ENCODE measurements at places on chromosomes 11 and 22. TPM values are rescaled to one million over a fixed set of nuclear protein-coding genes. Genes with fewer than 3 reads are reported as not detected.

DNA sequence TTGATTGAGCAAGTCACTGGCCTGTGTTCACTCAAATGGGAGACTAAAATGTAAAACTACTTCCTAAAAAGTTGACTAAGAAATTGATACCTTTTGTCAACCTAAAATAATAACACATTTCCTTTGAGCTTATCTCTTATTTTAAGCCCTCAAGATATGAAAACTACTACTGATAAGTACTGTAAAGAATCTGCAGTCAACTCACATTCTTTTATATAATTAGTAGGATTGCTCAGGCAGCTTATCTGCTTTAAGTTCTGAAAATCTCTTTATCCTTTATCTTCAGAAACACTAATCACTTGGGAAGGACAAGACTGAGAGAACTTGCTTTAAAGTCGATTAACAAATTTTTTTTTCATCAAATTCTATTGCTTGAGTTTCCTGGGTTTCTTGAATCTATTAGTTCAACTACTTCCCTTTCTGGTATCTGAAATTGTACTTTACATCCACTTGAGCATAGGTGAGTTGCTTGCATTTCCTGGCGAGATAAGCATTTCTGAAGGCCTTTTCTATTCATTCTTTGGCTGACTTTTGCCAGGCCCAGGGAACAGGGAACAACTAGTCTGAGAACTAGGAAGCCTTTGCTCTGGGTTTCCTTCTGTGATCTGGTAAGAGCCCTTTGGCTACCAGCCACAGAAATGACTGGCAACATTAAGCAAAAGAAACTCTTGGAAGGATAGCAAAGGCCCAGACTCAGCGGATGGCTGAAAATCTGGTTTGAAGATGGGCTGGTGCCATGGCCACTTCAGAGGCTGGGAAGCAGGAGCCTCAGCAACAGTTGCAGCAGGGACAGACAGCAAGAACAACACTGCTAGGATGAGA, 19.3 kb upstream of the CSRP3 start:
- peak; percentile 80 for DNase-seq

DNA sequence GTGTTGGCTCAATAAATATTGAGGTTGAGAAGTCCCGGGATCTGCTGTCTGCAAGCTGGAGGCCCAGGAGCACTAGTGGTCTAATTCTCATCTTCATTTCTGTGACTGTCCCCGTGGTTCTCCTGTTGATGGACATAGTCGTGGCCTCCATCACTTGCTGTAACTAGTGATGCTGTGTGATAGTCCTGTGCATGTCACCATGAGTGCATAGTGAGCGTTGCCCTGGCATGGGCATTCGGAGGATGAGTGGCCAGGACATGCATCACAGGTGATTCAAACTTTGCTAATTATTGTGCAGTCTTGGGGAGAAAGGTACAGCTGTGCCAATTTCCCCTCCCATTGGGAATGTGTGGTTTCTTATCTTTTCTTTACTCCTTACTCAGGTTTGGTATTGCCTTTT, 902.2 kb downstream of the BRD1 start:
- DNase-seq, result no peak

C11orf65 gene
- 0.49 TPM for total RNA-seq

ST14 gene
- total RNA-seq, result 24.3 TPM

C11orf16 gene
- 8.4 TPM for total RNA-seq

Data from lung (tissue), 17 donors.